ENCODE measurements at places on chromosomes 7 and 10. TPM values are rescaled to one million over a fixed set of nuclear protein-coding genes. Genes with fewer than 3 reads are reported as not detected.

PPP3CB gene
- 173 TPM for polyA plus RNA-seq

PPP1R9A gene
- 23.4 TPM for polyA plus RNA-seq

CYP26C1 gene
- polyA plus RNA-seq: not detected

SPACDR gene
- 12.0 TPM for polyA plus RNA-seq

NCF1 gene
- polyA plus RNA-seq: 2.5 TPM

CAMK1D gene
- polyA plus RNA-seq: 38.1 TPM

TRIM56 gene
- polyA plus RNA-seq: 5.6 TPM

APBB1IP gene
- 20.4 TPM for polyA plus RNA-seq

UROS gene
- 88.6 TPM for polyA plus RNA-seq

TMEM273 gene
- 4.8 TPM for polyA plus RNA-seq

Measured in spinal cord (tissue), 10 donors.